Cerebellar cortex (tissue), 1 donor: ENCODE measurements at places on chromosomes 4 and X.

- no peak for DNase-seq
Observed at GRCh38 chr4:183366206-183366835, 44.1 kb upstream of the CLDN24 start.

DNA sequence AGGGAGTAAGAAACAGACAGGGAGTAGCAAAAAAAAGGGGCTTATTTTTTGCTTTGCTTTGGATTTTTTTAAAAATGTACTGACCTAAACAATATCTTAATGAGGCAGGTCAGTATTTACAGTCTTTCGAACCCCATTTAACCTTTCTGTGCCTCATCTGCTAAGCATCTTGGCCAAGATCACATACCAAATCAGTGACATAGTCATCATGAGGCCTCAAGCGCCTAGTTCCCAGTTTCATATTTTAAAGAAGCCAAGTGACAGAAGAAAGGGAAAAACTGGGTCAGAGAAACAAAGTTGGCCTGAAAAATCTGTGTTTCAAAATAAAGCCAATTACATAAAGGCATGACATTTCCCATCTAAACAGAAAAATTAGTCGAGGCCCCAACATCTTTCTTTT is 94.6 kb upstream of the WDR44 start:
- no peak for DNase-seq

DNA sequence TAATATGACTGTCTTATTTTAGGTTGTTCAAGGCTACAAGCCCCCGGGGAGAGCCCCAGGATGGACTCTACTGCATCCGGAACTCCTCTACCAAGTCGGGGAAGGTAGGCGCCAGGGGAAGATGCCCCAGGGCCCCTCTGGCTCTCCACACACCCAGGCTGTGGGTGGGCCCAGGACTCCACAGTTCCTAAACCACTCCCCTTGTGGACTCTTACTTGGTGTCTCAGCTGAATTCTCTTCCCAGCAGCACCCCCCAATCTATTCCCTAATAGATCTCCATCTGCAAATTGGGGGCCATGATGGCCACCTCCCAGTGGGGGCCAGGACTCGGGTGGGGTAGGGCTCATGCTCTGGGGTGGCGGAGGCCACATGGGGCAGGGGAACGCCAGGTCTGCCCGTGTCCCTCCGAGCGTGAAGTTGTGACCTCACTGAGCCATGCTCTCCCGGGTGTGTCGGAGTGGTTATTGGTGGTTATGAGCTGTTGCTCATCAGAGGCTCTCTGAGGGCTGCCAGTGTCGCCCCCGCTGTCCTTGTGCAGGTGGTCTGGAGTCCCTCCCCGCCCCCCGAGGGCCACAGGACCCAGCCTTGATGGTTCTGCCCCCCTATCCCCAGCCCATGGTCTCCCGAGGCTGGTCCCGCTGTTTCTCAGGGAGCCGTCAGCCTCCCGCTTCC is 11.2 kb upstream of the ADD1 start:
- no peak for DNase-seq

DNA sequence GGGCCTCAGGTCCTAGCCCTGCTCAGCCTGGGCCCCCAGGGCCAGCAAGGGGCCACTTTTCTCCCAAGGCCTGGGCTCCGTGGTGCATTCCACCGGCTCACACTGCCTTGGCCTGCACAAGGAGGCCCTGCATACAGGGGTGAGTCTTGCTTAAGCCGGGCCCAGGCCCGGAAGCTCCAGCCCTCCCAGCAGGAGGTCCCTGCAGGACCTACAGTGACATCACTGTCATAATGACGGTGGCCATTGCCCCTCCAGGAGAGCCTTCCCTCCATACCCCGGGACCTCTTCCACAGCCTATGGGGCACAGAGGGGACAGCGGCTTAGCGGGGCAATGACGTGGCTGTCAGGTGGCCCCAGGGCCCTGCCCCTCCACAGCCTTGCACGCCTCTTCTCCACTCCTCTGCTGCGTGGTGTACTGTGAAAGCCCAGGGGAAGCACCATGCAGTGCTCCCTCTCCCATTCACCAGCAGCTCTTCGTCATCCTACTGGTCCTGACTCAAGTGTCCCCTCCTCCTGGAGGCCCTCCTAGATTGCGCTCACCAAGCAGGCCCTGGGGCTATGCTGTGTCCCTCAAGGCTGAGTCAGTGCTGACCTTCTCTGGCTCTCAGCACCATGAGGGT is 32.3 kb upstream of the AFAP1 start:
- no peak for DNase-seq

DNA sequence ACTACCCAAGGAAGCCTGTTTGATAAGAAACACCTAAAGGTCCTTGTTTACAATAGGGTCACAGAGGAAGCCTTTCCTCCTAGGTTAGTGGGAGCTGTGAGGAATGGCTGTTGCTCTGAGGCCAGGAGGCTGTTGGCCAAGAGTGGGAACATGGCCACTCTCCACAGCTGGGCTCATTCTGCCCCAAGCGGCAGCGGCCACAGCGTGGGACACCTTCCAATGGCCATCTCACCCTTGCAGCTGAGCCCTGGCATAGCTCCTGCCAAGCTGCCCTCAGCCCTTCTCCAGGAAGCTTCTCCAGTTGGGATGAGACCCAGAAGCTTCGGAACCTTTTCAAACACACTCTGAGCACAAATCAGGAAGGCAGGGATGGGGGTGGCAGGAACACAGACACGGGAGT is 111.8 kb upstream of the MAP3K15 start:
- peak; percentile 0 for DNase-seq

GRCh38 chr4:18020145-18020670 is 1.3 kb downstream of the LCORL start:
- DNase-seq: peak; percentile 24

DNA sequence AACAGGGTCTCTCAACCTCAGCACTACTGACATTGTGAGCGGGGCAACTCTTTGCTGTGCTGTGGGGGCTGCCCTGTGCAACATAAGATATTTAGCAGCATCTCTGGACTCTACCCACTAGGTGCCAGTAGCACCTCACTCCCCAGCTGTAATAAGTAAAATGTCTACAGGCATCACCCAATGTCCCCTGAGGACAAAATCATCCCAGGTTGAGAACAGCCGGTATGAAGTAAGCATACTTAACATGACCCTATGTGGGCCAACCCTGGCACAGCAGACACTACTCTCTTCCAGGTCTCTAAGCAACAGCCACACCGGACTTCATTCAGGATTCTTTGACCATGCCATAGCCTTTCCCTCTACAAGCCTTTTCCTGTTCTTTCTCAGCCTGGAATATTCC is 10.5 kb upstream of the MGST2 start:
- peak; percentile 59 for DNase-seq

DNA sequence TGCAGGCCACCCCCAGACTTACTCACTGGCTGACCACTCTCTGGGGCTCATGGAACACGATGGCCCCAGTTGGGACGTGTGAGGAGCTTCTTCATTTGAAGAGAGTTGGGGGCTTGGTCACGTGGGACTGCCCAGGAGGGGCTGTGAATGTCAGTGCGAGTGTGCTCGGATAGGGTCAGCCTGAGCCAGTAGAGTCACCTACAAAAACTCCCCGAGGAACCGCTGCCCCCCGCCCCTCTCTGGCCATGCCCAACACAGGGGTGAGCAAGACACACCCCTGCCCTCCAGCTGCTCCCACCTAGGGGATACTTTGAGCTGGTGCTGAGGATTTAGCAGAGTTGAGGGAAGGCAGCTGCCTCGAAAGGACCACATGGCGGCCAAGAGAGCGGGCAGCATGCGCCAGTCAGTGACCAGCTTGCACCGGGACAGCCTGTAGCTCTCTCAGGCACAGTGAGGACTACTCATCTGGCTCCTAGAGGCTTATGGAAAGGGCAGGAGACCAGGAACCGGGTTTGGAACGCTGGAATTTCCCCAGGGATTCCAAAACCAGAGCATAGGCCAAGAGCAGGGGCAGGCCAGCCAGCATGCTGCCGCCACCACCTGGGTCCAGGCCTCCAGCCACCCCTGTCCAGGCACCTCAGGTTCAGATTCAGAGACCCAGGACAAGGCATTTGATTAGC is 8.4 kb downstream of the PNMA6E start:
- DNase-seq: no peak

DNA sequence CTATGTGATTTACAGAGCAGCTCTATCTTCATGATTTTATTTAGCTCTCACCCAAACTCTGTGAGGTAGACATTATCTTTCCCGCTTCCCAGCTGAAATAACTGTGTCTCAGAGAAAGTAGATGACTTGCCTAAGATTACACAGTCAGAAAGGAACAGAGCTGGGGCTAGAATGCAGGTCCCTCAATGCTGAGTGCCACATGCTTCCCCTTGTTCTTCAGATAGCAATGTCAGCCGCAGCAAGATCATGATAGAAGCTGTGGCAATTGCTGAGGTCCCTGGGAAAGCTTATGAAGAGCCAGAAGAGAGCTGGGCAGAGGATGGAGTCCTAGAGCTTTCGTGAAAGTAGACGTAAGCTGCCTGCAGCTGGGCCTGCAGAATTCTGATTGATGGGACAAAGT is 11.1 kb upstream of the GABRE start:
- no peak for DNase-seq

GRCh38 chr4:14023036-14023435 is 395.5 kb upstream of the BOD1L1 start:
- DNase-seq: no peak

- DNase-seq: no peak
Observed at GRCh38 chr4:17722356-17722700, 59.1 kb downstream of the FAM184B start.

GRCh38 chrX:96182366-96182765 is 502.3 kb upstream of the DIAPH2 start:
- no peak for DNase-seq

DNA sequence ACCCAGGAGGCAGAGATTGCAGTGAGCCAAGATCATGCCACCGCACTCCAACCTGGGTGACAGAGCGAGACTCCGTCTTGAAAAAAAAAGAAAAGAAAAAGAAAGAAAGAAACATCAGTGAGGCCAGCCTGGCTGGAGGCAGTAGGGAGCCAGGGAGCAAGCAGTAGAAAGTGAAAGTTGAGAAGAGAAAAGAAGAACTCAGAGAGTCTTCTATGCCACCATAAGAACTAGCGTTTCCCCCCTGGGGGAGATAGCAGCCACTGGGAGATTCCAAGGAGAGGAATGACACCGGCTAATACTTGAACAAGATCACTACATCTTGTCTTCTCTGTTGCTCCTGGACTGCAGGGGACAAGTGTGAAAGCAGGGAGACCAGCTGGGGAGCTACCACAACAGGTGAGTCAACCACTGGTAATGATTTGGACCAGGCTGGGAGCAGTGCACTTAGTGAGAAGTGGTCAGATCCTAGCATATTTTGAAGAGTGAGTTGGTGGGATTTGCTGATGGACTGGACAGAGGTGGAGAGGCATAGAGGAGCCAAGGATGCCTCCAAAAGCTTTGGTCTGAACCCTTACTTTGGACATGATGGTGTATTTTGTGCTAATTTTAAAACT is 33.4 kb downstream of the SLC2A9 start:
- no peak for DNase-seq

GRCh38 chr4:32462944-32463343 is 1742.8 kb downstream of the PCDH7 start:
- no peak for DNase-seq

DNA sequence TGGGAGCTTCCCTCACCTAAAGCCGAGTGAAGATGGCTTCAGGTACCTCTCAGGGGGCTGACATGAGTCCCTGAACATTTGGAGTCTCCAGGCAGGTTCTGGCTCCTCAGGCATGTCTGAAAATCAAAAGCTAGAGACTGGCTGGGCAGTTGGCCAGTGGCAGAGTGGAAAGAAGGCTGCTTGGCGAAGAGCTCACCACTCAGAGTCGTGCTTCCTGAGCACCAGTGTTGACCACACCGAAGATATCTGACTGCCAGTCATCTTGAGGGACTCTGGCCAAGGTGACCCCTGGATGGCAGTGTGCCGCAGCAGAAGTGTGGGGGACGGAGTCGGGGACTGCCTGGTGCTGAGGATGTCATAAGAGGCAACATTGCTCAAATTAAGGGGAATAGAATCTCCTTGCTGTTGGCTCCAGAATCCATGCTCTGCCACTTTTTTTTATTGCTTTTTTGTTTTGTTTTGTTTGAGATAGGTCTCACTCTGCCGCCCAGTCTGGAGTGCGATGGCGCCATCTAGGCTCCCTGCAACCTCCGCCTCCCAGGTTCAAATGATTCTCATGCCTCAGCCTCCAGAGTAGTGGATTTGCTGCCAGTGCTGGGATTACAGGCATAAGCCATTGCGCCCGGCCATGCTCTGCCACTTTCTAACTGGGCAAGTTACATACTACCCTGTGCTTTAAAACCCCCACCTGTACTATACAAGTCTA is 172.5 kb upstream of the GATB start:
- peak; percentile 92 for DNase-seq

DNA sequence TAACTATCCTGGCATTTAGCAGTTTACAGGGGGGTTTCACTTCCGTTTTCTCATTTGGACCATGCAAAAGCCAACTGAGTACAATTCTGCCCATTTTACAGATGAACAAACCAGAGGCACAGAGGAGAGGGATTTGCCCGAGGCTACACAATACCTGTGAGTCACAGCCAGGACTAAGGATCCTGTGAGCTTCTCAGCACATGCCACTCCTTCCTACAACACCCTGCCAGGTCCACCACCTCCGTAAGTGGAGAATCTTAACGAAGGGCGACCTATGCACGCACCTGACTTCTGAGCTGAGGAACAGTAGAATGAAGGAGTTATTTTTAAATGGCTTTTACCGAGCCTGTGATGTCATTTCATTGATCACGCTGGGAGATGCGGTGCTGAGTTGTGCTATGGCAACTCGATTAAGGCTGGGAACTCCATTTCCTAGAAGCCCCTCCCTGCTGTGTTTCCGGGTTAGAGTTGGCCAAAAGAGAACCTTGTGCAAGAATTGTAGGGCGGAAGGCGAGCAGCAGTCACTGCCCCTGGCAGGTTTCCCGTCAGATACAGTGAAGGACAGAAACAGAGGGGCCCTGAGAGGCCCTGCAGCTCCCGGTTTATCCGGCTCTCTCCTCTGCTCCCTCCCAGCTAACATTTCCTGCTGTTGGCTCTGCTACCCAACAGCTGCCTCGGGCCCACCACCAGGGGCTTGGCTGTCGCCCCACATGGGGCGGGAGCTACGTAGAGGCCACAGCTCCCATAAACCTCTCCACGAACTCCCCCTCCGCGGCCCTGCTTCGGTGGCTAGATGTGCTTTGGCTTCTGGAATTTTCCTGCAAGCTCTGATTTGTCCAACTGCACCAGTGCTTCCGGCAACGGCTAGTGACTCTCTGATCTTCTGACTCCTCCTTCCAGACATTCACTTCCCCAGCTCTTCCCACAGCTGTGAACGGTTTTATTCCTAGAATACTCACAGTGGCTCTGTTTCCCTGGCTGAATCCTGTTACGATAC is 75.1 kb upstream of the USP9X start:
- peak; percentile 19 for DNase-seq

DNA sequence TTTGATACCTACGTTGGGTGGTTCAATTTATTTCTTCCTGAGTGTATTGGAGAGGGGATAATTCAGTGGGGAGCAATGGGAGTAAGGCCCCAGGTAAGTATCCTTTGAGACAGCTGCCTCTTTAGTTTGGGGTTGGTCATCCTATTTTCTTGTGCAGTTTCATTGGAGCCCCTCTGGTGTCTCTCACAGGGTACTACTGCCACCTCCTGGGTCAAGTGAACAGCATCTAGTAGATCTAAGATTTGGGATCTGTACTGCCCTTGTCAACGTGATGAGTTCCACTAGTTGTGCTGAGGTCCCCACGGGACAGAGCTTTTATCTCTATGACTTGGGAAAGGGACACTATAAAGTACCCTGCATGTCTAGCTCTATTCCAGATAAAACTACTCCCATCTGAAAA is 80.6 kb downstream of the PBDC1 start:
- DNase-seq: peak; percentile 44
